Trophoblast cell (in vitro differentiated cells and primary cell): ENCODE measurements at places on chromosomes 3 and 15.

DNA sequence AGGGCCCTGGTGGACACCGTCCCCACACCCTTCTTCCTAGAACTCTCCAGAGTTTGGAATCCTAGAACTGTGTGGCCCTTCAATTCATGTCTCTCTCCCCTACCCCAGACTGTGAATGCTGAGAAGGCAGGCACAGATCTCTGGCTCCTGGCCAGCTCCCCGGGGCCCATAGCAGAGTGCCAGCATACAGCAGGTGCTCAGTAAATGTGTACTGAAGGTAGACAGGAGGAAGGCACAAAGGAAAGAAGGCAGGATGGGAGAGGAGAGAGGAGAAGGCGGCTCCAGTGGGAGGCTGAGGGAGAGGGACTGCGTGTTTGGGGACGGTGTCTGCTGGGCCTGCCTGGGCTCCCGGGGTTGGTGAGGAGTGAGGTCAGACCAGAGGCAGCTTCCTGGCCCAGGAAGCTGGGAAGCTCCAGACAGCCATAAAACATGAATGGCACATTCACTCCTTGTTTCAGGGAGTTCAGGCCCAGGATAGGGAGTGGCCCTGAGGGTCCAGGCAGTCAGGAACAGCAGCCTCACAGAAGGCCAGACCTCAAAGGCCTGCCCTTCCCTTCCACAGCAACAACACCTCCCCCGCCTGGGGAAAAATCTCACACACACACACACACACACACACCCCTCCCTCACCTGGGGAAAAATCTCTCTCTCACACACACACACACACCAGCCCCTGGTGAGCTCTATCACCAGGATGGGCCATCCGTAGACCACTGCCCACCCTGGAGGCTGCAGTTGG lies 137.1 kb upstream of the PRR20G start:
- H3K36me3 ChIP-seq = no peaks in the 10 kb centered on the region
- H3K4me1 ChIP-seq = no peaks in the 10 kb centered on the region
- H3K27me3 ChIP-seq = no peaks in the 10 kb centered on the region
- no peak overlapping the region for H3K4me3 ChIP-seq

DNA sequence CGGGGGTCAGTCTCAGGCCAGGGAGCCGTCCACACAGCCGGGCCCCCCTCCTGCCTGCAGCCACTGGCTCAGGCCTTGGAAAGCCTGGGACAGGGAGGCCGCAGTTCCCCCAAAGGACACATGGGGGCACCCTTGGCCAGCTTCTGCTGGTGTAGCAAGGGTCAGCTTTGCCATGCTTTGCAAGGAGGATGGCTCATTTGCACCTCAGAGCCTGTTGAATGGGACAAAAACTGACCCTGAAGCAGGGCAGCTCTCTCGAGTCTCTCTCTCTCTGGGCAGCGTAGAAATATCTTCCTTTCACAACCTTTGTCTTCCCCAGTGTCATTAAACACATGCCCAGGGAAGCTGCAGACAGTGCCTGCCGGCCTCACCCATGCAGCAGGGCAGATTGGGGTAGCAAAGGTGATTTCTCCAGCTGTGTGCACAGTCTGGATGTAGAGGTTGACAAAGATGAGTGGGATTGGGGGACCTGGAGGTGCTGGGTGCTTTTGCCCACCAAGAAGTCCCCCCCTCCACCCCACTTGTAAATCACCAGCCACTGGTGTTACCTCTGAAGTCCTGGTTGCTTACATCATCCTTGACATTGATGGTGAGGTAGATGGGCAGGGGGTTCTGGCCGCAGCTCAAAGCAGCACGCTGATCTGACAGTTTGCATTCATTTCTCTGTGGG lies 17.4 kb upstream of the EHD4 start:
- no peaks in the 10 kb centered on the region for H3K36me3 ChIP-seq
- H3K4me1 ChIP-seq = no peaks in the 10 kb centered on the region
- no peak overlapping the region for H3K4me3 ChIP-seq
- H3K27me3 ChIP-seq = no peaks in the 10 kb centered on the region
- H3K27ac ChIP-seq = no peak overlapping the region

DNA sequence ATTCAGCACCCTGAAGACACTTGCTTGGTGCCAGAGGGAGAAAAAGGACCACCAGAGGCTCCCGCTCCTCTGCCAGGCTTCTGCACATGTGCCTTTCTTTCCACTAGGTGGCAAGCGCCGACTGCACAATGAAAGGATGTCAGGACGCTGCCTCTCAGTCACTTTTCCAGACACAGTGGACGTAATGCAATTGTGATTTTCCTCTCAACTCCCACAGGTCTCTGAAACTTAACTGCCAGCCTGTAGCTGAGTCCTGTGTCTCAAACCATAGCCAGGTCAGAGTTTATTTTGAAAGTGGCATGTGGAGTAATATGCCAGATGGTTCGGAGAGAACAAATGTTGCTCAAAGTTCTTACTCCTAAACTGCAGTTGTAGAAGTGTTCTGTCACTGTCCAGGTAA lies 162.9 kb downstream of the ITPR1 start:
- H3K4me3 ChIP-seq = no peak overlapping the region
- H3K36me3 ChIP-seq = no peaks in the 10 kb centered on the region
- H3K4me1 ChIP-seq = no peaks in the 10 kb centered on the region
- DNase-seq = peak; percentile 55
- no peaks in the 10 kb centered on the region for H3K27me3 ChIP-seq

DNA sequence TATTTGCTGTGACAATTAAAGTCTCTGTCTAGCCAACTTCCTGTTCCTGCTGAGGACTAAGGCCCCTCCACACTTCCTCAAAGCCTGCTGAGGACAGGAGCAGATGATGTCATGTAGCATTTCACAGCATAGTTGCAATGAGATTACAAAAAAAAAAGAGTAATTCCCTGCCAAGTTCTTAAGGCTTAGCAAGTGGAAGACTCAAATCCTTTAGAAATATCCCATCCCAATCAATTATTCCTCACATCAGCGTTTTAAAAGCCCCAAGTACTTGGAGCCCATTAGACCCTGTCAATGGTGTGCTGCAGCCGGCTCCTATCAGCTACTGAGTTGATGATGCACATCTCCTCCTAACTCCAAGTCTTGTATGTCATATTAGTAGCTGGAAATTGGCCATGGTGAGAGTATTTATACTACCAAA lies 51.7 kb downstream of the TRANK1 start:
- H3K36me3 ChIP-seq = no peaks in the 10 kb centered on the region
- DNase-seq = peak; percentile 17
- peaks cover 12% of the 10 kb centered on the region for H3K4me1 ChIP-seq
- no peaks in the 10 kb centered on the region for H3K27me3 ChIP-seq
- no peak overlapping the region for H3K4me3 ChIP-seq

DNA sequence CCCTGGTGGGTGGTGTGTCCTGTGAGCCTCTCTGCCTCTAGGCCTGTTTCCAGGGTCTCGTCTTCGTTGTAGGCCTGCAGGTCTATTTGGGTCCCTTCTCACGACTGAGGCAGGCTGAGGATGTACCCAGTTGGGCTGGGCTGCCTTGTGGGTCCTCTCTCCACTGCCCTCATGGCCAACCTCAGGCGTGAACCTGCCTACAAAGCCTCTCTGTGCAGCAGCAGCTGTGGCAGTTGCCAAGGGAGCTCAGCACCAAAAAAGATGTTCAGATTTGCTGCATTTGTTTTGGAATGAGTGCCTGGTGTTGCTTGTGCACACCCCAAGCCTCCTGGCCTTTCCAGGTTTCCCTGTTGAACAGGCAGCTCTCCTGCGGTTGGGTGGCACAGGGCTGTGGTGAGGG lies 13.4 kb downstream of the KLF13 start:
- no peak overlapping the region for H3K27ac ChIP-seq
- no peaks in the 10 kb centered on the region for H3K27me3 ChIP-seq
- peak overlapping the region; percentile 0 for H3K4me3 ChIP-seq
- DNase-seq = no peak
- no peaks in the 10 kb centered on the region for H3K36me3 ChIP-seq
- H3K4me1 ChIP-seq = peaks cover 19% of the 10 kb centered on the region

GRCh38 chr3:45491344-45491743 lies 103.0 kb downstream of the LARS2 start:
- H3K36me3 ChIP-seq = peaks cover 9% of the 10 kb centered on the region
- peaks cover 18% of the 10 kb centered on the region for H3K4me1 ChIP-seq
- H3K27me3 ChIP-seq = no peaks in the 10 kb centered on the region

- no peak overlapping the region for H3K4me3 ChIP-seq
- DNase-seq = no peak
- H3K4me1 ChIP-seq = peaks cover 2% of the 10 kb centered on the region
- no peaks in the 10 kb centered on the region for H3K27me3 ChIP-seq
- H3K36me3 ChIP-seq = peaks cover 31% of the 10 kb centered on the region
Observed at GRCh38 chr3:9696480-9697220, 7.0 kb upstream of the CPNE9 start.

DNA sequence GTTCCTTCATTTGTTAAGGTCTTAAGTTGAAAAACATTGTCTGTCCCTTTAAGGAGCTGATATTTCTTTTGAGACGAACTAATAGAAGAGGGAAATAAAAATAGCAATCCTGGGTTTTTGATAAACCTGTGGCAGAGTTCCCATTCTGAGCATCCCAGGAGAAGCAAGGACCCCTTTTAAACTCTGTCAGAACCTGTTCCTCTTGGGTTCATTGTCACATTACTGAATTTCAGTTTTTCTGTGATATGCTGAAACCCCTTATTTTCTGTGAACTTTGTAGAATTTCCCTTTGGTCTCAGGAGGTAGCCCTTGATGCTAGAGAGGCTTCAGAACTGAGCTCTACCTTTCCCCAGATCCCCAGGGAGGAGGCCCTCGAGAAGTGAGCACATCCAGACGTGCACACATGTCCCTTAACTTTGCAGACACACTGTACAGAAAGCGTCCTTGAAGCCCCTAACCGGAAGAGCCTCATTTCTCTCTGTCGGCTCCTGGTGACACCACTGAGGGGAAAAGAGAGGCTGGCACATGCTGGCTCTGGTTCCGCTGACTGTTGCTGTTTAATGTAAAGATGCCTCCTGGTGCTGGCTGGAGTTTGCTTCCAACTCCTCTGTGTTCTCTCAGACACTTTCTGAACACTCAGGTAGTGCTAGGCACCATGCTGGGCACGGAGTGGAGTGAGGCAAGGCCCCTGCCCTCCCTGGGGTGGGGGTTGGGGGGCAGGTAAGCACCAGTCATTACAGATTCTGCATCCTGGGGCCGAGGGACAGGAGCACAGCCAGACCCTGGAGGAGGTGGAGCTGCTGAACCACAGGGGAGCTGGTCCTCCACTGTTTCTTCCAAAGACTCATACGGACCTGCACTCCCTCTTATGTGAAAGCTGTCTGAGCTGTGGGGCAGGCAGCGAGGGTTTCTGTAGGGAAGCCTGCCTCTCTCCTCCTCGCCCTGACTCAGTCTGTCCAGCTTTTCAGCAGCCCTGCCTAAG lies 77.5 kb downstream of the CHDH start:
- H3K36me3 ChIP-seq = no peaks in the 10 kb centered on the region
- DNase-seq = no peak
- peaks cover under 1% of the 10 kb centered on the region for H3K4me1 ChIP-seq
- no peaks in the 10 kb centered on the region for H3K27me3 ChIP-seq
- no peak overlapping the region for H3K27ac ChIP-seq
- H3K4me3 ChIP-seq = no peak overlapping the region

DNA sequence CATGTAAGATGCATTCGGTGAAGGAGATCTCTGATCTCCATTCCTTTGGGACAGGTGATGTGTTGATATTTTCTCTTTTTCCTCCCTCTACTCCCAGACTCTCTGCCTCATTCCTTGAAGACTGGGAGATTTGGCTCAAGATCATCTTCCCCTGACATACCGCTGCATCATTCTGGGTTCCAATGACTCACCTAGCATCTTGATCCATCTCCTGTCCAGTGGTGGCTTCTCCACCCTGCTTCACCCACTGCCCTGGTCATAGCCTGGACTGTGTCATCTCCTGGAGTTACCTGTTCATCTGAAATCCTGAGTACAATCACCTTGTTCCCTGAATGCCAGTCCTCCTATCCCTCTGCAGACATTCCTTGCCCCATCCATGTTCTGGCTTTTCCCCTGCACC lies 57.4 kb upstream of the TRAK1 start:
- no peak overlapping the region for H3K4me3 ChIP-seq
- peaks cover 4% of the 10 kb centered on the region for H3K36me3 ChIP-seq
- H3K27me3 ChIP-seq = no peaks in the 10 kb centered on the region
- DNase-seq = peak; percentile 47
- H3K27ac ChIP-seq = no peak overlapping the region
- peaks cover 56% of the 10 kb centered on the region for H3K4me1 ChIP-seq

DNA sequence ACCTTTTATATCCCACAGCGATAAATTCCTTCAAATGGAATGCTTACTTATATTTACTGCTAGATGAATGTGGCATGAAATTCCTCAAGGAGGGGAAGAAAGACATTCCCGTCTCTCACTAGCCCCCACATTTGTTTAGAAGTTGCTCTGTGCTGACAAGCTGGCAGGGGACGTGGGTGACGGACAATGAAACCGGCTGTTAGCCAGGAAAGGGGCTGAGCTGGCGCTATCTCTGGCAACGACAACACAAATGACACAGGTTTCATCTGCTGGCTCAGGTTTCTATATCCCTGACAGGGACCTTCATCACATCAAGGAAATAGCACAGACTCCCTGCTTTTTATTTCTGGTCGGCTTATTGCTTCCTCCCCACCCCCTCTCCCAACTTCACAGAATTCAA lies 15.8 kb downstream of the RUVBL1 start:
- H3K36me3 ChIP-seq = peaks cover 4% of the 10 kb centered on the region
- H3K4me3 ChIP-seq = no peak overlapping the region
- no peak overlapping the region for H3K27ac ChIP-seq
- no peaks in the 10 kb centered on the region for H3K27me3 ChIP-seq
- DNase-seq = no peak
- no peaks in the 10 kb centered on the region for H3K4me1 ChIP-seq

DNA sequence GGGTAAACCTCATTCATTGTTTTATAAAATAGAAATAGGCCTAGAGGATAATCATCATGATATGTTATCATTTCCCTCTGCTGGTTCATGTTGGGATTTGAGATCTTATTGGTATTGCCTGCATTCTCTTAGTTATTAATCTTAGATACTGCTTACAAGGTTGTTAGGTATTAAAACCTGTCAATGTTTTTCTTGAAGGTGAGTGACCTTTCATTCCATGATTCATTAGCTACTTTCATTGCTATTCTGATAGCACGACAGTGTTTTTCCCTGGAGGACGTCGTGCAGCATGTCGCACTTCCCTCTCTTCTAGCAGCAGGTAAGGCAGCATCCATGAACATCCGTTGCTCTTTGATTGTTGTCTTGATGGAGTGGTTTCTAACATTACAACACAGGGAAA lies 17.1 kb downstream of the P2RY12 start:
- no peaks in the 10 kb centered on the region for H3K4me1 ChIP-seq
- H3K36me3 ChIP-seq = peaks cover 7% of the 10 kb centered on the region
- H3K27ac ChIP-seq = no peak overlapping the region
- no peak for DNase-seq

DNA sequence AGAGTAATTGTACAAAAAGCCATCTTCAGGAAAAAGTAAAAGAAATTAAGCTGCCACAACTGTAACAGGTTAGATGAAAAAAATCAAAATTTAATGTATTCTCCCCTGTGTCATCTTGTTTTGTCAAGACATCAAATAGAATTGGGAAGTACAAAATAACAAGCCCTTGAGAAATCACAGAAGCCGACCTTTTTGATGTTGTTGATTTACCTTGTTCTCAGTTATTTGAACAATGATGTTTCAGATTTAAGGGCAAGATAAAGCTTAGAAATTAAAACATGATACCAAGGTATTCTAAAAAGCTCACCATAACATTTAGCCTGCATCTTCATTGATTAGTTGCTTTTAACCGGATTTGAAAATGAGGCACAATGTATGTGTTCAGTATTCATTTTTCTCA lies 523.0 kb downstream of the FOXP1 start:
- H3K36me3 ChIP-seq = no peaks in the 10 kb centered on the region
- H3K4me1 ChIP-seq = peaks cover 8% of the 10 kb centered on the region
- DNase-seq = no peak
- H3K27ac ChIP-seq = no peak overlapping the region

- peaks cover 4% of the 10 kb centered on the region for H3K4me1 ChIP-seq
- H3K4me3 ChIP-seq = no peak overlapping the region
- no peaks in the 10 kb centered on the region for H3K27me3 ChIP-seq
- H3K36me3 ChIP-seq = no peaks in the 10 kb centered on the region
- no peak overlapping the region for H3K27ac ChIP-seq
- no peak for DNase-seq
Observed at GRCh38 chr15:72797834-72798233, 14.3 kb upstream of the ADPGK start.
